NCI-H2029 (cell line): ENCODE measurements at places on chromosomes 2 and 18.

DNA sequence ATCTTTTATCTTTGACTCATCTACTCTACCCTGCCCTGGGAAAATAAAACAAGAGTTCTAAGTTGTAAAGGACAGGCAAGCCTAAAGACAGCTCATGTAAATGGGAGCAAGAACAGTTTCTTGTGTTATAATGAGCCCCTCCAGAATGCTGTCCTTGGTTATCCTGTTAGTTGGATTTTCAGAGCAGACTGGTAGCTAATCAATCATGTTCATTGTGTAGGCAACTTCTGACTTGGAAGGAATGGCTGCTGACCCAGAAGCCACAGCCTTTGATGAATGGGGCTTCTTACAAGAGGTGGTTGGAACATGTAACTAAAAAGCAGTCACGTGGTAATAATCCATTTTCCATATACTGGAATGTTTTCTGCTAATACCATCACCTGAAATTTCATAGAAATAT, 254.2 kb downstream of the AGPS start:
- no peak for DNase-seq

GRCh38 chr2:1625281-1626001, 118.9 kb downstream of the PXDN start:
- peak; percentile 43 for DNase-seq

- DNase-seq: no peak
Observed at GRCh38 chr2:152564754-152565551, 152.3 kb downstream of the PRPF40A start.

DNA sequence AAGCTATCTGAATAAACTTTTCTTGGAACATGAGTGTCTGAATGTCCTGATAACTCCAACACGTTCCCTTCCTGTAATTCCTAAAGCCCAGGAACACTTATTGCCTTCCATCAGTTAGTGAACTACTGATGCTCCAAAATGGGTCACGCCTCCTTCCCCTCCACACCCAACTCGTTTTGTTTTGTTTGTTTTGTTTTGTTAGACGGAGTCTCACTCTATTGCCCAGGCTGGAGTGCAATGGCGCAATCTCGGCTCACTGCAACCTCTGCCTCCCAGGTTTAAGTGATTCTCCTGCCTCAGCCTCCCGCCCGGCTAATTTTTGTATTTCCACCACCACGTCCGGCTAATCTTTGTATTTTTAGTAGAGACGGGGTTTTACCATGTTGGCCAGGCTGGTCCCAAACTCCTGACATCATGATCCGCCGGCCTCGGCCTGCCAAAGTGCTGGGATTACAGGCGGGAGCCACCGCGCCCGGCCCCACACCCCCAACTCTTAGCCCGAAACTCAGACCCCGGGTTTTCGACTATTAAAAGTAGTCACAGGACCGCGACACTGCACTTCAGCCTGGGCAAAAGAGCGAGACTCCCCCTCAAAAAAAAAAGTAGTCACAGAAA, 774 bp downstream of the IER3IP1 start:
- peak; percentile 0 for DNase-seq

GRCh38 chr2:59297816-59298215, 1056.7 kb upstream of the FANCL start:
- peak; percentile 25 for DNase-seq

DNA sequence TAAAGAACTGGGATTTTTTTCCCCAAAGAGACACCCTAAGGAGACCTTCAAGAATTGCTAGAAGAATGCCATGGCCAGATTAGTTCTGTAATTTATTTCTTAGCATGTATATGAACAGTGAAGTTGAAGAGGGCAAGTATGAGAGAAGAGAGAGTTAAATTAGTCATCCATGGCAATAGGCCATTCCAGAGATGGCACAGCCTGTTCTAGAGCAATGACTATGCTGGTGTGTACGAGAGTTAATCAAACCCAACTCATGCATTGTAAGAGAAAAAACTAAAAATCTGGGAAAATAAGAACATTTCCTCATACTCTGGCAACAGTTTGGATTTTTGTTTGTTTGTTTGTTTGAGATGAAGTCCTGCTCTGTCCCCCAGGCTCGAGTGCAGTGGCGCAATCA, 112.1 kb upstream of the PIK3C3 start:
- no peak for DNase-seq

GRCh38 chr18:55031576-55031975, 72.3 kb upstream of the CCDC68 start:
- DNase-seq: no peak
